ENCODE measurements at places on chromosomes 2 and 18.

DNA sequence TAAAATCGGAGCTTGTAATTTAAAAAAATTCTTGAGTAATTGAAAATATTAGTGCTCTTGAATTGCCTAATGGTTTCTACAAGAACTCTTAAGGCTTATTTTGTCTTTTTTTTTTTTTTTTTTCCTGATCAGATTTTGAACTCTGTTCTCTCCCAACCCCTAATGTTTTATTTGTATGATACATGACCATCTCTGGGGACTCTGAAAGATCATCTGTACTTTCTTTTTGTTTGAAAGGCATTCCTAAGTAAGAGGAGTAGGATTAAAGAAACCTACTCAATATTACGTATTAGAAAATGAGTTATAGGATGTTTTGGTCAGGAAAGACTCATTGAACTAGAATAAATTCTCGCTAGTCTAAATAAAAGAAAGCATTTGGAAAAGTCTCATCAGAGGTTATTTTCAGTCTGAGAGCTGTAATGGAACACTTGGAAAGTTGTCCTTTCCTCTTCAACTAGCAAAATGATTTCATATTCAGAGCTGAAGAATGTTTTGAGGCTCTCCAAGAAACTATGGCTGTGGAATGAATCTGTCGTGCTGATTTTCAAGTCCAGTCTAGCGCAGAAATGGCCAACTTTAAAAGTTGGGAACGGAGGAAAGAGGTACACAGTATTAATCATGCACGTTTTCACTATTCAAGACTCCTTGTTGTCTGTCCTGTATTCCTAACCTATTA is 182.7 kb downstream of the PRPF40A start:
- DNase-seq: no peak

DNA sequence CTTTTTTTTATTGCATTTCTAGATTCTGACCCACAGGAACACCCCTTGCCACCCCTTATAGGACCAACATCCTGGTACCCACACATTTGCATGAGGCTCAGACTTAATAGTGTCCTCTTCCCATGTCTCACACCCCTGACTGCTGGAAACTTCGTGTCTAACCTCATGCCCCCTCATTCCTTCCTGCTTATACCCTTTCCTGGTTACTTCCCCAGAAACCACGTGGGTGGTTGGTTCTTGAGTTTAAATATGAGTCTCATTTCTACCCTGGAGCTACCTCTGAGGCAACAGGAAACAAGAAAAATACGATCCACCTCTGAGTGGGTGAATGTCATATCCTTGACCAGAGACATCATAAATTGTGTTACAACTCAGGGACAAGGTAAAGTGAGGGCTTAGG is 1.6 kb downstream of the TNP1 start:
- DNase-seq: no peak

- peak; percentile 4 for DNase-seq
Observed at GRCh38 chr18:63949068-63949737, at the start of gene HMSD. TSS of gene HMSD (plus strand) at chr18:63949301. CDS start at chr18:63953456, 4,155 bp downstream.

- DNase-seq: no peak
Observed at GRCh38 chr2:161971551-161971950, 102.5 kb downstream of the DPP4 start.

DNA sequence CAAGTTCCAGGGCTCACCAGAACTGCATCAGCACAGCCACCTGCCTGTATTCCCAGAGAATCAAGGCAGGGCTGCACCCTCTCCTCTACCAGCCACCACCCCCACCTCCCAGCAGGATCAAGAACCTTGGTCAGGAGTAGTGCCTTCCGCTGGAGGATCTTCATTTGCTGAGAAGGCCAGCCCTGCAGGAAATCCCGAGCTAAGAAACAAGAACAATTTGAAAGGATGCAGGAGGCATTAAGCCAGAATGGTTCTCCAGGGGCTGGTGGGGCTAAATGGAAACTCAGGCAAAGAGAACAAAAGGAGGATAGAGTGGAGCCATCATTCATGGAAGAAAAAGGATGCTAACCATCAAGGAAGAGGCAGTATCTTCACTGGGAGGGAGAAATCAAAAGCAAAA is 147.3 kb upstream of the SLC14A2 start:
- DNase-seq: no peak

DNA sequence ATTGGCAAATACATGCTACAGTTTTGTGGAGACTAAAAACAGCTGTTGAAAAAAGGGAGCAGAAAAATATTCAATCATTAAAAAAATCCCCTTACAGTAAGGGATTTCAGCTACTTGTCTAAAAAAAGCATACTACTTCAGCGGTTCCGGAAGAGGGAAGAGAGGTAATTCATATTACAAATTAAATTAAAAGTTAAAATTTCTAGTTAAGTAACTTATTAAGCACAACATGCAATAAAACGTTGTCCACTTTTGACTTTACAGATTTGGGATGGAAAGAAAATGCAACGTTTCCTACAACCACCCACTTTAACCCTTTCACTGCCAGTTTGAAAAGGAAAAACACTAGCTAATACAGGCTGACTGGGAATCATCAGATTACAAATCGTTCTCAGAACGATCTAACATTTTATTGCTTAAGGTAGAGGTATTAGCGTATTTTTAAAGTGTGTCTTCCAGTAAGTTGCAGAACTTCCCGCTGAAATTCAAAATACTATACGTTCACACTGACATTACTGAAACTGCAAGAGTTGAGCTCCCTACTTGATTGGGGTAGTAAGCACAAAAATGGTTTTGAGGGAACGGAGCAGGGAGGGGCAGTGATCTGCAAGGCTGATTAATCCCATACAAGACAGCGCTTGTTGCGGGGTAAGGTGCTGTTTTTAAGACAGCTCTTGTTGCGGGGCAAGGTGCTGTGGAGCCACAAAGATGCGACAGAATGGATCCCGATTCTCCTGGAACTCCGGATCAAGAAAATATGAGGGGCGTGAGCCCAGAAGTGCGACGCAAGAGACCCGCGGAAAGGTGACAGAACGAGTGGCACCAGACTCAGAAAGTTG is 743 bp downstream of the HADHA start:
- DNase-seq: no peak

DNA sequence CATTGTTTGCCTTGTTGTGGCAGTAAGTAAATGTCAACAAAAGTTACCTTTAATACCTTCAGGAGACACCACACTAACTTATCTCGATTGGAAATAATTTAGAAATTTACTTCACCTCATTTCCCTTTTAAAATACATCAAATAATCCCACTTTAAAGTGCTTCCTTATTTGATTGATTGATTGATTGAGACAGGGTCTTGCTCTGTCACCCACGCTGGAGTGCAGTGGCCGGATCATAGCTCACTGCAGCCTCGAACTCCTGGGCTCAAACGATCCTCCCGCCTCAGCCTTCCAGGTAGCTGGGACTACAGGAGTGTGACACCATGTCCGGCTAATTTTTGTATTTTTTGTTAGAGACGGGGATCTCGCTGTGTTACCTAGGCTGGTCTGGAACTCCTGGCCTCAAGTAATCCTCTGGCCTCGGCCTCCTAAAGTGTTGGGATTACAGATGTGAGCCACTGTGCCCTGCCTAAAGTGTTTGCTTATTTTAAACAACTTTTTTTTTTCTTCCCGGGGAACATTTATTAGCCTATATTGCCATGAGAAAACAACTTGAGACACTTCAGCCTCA is 12.0 kb upstream of the PAX3 start:
- DNase-seq: no peak

- no peak for DNase-seq
Observed at GRCh38 chr2:529424-529823, 147.8 kb downstream of the TMEM18 start.

- no peak for DNase-seq
Observed at GRCh38 chr18:63315876-63316275, 3.7 kb downstream of the BCL2 start.

DNA sequence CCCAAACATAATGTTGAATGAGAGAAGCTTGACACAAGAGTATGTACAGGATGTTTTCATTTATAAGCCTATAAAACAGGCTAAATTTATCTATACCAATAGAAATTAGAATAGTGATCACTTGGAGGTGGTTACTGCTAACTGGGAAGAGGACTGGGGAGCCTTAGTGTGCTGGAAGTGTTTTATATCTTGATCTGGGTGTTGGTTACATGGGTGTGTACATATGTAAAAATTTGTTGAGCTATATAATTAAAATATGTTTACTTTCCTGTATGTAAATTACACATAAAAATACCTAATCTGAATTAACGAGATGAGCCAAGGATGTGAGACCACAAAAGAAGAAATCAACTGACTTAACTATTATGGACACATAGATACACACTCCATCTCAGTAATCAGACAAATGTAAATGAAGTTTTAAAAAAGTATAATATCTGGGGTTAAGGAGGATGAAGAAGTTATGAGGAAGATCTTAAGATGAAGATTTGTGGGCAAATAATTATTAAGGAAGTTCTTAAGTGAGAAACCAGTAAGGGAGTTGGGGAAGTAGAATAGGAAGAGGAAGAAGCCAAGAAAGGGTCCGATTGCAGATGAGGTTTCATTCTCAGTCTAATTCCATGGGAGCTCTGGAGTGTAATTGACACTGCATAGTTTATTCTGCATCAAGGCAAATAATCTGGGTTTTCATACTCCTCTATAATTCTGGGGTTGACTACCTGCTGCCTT is 32.3 kb upstream of the NABP1 start:
- DNase-seq: no peak

- DNase-seq: no peak
Observed at GRCh38 chr2:28356095-28356911, 36.4 kb upstream of the FOSL2 start.

- DNase-seq: no peak
Observed at GRCh38 chr2:191848771-191849767, 2.2 kb upstream of the CAVIN2 start.

DNA sequence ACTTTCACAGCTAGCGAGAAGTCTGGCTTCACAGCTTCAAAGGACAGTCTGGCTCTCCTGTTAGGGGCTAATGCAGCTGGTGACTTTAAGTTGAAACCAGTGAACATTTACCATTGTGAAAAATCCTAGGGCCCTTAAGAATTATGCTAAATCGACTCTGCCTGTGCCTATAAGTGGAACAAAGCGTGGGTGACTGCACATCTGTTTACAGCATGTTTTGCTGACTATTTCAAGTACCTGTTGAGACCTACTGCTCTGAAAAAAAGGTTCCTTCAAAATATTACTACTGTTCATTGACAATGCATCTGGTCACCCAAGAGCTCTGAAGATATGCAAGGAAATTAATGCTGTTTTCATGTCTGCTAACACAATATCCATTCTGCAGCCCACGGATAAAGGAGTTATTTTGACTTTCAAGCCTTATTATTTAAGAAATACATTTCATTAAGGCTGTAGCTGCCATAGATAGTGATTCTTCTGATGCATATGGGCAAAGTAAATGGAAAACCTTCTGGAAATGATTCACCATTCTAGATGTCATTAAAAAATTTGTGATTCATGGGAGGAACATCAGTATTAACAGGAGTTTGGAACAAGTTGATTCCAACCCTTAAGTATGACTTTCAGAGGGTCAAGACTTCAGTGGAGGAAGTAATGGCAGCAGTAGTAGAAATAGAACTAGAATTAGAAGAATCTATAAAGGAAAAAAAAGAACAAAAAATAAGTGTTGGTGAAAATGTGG is 48.9 kb downstream of the POLR1A start:
- DNase-seq: no peak

DNA sequence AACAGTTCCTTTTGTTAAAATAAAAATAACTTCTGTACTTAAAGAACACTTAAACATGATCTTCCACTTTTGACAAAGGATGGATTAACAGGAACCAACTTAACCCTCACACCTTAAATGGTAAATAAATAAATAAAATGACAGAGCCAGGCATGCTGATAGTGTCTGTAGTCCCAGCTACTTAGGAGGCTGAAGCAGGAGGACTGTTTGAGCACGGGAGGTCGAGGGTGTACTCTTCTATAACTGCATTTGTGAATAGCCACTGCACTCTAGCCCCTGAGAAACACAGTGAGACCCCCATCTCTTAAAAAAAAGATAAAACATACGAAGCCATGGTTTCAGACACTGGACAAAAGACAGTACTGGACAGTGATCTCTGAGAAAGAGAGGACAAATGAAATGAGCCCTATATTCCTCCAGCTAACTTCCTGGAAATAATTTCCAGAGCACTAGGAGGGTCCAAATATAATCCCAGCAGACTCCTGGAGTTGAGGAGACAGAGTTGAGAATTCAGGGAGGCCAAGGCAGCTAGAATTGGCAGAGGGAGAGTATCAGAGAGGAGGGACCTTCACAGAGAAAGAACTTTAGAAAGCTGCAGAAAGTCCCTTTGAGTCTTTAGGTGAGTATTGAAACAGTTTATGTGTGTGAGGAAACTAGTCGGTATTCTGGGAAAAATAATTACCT is 17.4 kb downstream of the PPP4R1 start:
- no peak for DNase-seq

DNA sequence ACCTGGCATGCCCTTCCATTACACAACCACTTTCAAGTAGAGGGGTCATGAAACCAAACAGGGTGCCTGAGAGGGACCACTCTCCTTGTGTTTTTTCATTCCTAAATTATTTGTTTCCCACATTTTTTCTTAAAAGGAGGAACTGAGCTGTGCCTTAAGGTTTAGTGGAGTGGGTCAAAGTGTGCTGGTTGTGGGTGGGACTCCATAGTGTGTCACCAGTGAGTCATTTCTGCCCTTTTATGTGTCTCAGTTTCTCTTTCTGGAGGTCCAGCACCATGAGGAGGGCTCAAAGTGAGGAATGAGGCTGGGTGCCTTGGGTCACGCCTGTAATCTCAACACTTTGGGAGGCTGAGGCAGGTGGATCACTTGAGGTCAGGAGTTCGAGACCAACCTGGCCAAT is 37.8 kb downstream of the COMMD1 start:
- DNase-seq: no peak

DNA sequence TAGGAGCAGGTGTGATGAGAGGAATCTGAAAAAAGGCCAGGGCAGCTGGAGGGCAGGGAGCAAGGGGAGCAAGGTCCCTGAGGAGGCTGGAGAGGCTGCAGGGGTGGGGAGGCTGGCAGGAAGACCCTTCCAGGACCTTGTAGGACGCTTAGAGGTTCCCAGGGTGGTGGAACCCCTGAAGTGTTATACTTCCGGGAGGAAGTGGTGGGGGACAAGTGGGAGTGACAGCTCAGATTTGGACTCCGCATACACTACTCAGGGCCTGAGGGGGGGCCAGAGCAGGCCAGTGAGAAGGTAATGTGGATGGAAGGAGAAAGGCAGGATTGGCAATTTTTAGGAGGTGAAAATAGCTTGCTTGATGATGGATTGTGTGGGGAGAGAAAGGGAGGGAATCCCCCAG is 1.9 kb upstream of the NCAPH start:
- DNase-seq: no peak
